ENCODE measurements at places on chromosomes 4 and X. TPM values are rescaled to one million over a fixed set of nuclear protein-coding genes. Genes with fewer than 3 reads are reported as not detected.
A peak's percentile ranks its signal among the peaks of the same experiment; 100 is the strongest.

The DUSP9 gene
- 0.17 TPM for polyA plus RNA-seq

The TMEM35A gene
- 0.47 TPM for polyA plus RNA-seq

The ANXA10 gene
- 0.64 TPM for polyA plus RNA-seq

DNA sequence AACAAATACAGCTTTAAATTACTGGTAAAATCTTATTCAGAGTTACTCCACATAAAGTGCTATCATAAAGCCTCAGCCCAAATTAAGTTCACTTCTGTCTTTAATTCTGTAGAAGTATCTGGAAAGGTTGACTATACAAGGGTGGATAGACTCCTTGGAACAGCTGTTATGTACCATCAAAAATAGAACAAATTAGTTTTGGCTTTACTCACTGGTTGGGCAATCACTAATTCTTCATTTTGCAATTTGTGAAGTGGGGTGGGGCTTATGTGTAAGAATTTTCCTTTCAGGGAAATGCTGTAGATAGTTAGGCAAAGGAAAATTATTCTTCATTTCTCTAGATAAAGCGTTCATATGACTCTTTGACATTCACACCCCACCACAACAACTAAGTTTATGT lies 7.8 kb downstream of the DIAPH2 start:
- peak; percentile 57 for DNase-seq
- no peaks in the 10 kb centered on the region for H3K36me3 ChIP-seq
- no peaks in the 10 kb centered on the region for H3K27me3 ChIP-seq
- H3K4me1 ChIP-seq, result peaks cover 3% of the 10 kb centered on the region
- no peak overlapping the region for H3K4me3 ChIP-seq
- H3K27ac ChIP-seq, result no peak overlapping the region

DNA sequence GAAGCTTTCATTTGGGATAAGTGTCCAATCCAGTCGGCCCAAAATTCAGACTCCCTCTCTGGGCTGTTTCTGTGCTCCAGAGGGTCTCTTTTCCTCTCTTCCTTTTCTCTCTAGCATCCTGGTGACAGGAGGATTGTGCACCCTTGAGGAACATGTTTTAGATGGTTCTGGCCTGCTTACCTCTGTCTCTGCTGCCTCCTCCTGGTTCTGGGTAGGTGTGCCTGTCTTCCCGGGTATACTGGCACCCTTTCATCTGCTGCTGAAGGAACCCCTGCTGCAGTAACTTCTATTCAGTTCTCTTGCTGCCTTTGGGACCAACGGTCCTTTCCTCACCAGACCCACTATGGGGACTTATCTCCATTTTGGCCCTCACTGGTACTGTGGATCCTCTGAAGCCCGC lies 53.2 kb downstream of the HMGB2 start:
- no peaks in the 10 kb centered on the region for H3K27me3 ChIP-seq
- no peaks in the 10 kb centered on the region for H3K36me3 ChIP-seq
- DNase-seq, result no peak
- no peak overlapping the region for H3K27ac ChIP-seq
- no peak overlapping the region for H3K4me3 ChIP-seq
- H3K4me1 ChIP-seq, result no peaks in the 10 kb centered on the region

DNA sequence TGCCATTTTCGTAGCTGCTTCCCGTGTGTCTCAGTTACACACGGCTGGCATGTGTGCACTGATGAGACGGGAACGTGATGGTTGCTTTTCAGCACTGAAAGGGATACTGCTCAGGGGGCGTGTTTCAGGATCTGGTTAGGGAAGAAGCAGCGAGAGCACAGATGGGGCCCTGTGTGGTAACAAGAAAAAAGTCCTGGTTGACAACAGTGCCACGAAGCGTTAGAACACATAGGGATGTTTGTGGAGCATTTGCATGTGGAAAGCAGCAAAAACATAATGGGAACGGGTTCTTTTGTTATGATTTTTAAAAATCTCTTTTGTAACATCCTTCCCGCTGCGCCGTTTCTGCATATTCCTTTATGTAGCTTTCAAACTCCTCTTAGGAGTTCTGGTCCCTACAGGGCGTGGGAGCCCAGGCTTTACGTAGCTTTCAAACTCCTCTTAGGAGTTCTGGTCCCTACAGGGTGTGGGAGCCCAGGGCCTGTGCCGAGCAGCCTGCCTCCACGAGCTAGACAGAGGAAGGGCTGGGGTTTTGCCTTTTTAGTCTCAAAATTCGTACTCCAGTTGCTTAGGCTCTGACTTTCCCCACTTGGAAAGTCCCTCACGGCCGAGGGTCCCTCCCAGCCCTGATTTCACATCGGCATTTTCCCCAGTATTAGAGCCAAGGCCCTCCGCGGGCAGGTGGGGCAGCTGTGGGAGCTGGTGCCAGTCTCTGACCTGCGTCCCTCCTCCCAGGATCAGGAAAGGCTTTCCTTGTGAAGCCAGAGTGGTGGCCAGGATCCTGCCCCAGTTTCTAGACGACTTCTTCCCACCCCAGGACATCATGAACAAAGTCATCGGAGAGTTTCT lies 11.0 kb upstream of the MSANTD1 start:
- no peak overlapping the region for H3K4me3 ChIP-seq
- H3K36me3 ChIP-seq, result peaks cover 74% of the 10 kb centered on the region
- no peaks in the 10 kb centered on the region for H3K27me3 ChIP-seq
- no peak overlapping the region for H3K27ac ChIP-seq
- no peak for DNase-seq

Measured in lung (tissue), 17 donors.